ENCODE measurements at places on chromosomes 2 and 18.
A peak's percentile ranks its signal among the peaks of the same experiment; 100 is the strongest.

DNA sequence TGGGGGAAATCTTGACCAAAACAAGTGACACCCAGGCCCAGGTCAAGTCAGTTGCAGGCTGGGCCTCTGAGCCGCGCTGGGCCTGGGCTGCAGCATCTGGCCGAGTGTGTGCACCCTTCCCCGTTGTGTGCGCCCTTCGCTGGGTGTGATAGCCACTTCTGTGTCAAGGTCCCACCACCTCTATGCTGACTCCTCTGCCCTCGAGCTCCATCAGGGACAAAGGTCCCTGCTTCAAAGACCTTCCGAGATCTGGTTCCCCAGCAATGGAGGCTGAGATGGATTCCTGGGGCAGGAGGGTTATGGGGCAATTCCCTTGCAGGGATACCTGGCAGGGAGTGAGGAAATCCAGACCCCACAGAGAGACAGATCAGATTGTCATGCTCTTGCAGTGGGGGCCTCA is 93.6 kb downstream of the PIEZO2 start:
- no peak for DNase-seq

- peak; percentile 36 for DNase-seq
Measured at GRCh38 chr2:7849027-7849426, 832.8 kb upstream of the ID2 start.

DNA sequence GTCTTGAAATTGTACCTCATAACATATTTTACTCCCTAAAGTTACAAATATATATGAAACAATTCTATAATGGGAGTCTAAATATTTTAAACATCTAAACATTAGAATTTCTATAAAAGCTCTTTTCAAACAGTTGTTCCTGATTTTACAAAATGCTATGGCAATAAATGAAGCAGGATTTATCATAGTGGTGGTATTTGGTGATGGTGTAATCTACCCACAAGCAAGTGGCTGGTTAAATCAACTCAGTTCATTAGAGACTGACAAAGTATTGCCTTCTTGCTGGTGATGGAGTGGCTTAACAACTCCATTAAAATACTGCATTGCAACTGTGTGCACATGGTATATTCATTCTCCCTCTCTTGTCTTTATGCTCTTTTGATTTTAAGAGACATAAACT is 138.9 kb downstream of the PMAIP1 start:
- DNase-seq: no peak

DNA sequence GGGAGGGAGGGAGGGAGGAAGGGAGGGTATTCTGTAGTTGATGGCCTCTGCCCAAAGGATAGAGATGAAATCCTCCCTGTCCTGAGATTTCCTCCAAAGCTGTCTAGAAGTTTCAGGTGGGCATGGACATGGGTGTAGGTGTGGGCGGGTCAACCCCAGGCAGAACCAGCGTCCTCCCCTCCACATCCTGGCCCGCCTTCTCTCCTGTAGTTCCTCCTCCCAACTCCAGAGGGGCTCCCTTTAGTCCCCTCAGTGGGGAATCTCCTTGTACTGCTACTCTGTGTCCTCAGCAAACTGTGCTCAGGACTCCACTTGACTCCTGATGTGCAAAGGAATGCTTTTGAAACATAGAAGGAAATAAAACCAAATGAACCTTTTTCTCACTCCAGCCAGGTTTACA is 88.1 kb downstream of the MRPS9 start:
- no peak for DNase-seq

- DNase-seq: no peak
Measured at GRCh38 chr2:175744000-175744399, 258.1 kb downstream of the LNPK start.

DNA sequence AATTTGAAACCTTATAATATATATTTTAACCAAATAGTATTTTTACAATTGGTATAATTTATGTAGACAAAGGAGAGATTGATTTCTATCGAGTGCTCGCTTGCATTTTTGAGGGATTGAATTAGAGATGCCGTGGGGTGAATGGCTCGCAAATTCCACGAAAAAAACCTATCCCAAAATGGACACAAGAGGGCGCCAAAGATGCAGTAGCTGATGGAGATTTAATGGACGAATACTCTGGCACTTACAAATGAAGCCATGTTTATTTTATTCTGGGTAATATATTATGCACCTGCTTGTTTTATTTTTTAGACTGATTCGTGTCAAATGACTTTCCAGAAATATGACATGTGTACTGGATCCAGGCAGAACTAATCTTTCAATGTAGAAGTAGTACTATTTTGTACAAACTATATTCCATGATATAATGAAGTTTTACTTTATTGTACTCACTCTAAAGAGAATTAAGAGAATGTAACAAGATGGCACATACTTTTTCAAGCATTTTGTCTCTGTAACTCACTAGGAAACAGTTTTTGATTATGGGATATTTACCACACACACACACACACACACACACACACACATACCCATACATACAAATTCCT is 505.4 kb downstream of the PLCL1 start:
- peak; percentile 52 for DNase-seq

DNA sequence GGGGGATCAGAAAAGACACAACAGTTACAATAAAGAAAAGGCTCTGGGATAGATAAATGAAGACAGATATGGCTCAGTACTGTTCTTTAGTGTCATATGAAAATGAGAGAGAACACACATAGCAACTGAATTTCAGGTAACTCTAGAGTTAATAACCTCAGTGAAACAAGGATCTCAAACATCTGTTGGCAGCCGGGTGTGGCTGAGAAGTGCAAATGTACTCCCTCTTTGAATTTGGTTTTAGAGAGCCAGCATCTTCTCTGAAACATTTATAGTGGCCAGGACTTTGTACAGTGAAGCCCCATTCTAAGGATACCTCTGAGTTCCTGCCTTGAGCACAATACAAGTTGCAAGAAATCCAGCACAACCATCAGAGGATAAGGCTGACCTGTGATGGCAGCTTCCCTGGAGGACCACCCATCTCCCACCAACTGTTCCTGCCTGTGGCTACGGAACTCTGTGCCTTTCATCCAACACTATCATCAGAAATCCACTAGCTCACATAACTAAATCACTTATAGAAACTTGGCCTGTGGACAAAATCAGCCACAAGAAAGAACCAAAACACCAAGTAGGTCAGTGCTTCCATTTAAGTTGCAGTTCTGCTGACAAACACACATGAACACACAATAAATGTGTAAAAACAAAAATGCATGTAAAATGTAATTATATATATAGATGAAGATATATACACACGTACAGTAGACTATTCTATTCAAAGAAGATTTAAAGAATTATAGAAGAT is 37.3 kb upstream of the PEX13 start:
- DNase-seq: no peak

- no peak for DNase-seq
Measured at GRCh38 chr2:206530727-206531126, 87.4 kb downstream of the ADAM23 start.

DNA sequence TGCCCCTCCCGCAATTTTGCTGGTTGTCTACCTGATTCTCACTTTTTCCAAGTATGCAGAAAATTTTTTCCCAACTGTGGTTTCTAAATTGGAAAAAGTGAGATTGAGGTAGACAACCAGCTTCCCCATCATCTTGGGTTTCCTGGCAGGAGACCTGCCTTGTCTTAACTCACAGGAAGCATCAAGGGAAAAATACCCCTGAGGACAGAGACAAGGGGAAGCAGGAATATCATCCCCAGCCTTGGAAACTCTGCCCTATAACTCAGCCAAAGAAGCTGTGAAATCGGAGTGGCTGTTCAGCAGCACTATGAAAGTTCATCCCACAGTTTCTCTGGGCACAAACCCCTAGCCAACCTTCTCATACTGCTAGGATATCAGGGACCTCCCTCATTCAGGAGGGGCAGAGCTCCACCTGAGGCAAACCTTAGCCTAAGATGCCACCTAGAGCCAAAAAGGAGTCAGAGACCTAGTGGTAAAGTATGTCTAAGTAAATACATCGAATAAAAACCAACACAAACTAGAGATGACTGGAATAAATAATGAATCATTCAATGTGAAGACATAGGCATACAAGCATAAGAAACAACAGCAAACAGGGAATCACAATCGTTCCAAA is 68.2 kb downstream of the ZSWIM2 start:
- DNase-seq: no peak

DNA sequence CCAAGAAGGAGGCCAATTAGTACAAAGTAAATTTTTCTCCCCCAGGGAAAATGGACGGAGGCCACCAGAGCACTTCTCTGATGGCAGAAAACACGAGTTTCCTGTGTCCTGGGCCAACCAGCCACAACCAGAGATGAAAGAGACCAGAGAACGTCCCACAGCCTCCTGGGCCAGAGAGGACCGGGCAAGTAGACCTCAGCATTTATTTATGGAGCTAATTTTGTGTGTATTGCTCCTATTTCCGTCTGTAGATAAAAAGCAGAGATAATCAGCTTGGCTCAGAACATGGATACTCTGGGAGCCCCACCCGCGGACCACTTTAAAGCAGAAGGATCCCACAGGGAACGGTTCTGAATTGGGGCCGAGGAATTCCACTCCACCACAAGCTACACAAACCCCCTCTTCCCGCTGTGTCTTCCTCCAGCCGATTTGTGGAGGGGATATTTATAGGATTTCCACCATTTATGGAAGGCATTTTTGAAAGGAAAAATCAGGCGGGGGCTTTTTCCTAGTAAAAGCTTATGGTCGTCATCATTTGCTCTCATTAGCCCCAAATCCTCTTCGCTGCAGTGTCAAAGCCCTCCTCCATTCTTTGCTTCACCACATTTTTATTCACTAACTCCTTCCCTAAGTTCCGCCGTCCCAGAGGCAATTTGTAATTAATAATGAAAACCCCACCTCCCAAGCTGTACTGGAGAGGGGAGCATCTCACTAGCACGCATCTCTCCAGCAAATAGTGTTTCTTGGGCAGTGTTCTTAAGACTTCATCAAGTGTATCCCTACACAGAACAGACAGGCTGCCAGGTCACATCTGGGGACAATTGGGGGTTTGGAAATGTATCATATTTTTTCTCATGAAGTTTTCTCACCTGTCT is 43.7 kb upstream of the TWIST2 start:
- DNase-seq: no peak

All from NCI-H1105 treated with DMSO at 0.1 percent for 48 hours (cell line).